ENCODE measurements at places on chromosomes 3 and 15.

GRCh38 chr15:58390655-58391054 lies 41.1 kb upstream of the LIPC start:
- no peak for DNase-seq

GRCh38 chr15:57041416-57041815 lies 123.0 kb downstream of the TCF12 start:
- DNase-seq, result no peak

DNA sequence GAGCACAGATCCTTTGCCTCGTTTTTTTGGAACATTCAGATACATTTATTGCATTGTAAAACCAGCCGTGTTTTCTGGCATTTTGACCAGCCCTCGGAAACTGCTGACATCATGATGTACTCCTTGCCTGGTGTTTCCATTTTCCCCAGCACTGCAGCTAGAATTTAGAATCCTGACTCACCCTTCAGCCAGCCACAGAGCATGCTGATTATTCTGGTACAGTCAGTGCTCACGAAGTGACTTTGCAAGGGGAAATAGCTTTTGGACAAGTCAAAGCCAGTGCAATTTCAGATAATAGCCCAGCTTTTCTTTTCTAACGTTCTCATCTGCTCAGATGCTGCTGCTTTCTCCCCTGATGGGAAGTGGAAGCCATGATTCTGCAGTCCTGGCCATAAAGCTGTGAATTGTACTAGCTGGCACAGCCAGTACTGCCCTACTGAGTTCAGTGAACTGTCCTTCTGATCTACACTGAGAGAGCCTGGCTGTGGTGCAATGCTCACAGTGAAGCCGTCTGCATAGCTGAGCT lies 12.1 kb upstream of the CNBP start:
- DNase-seq, result no peak

- peak; percentile 8 for DNase-seq
These were observed 221.8 kb downstream of the TPRG1 start for GRCh38 chr3:189393598-189393997.

GRCh38 chr3:63228087-63228486 lies 50.0 kb upstream of the SYNPR start:
- no peak for DNase-seq

GRCh38 chr15:33985287-33985686 lies 17.0 kb downstream of the CHRM5 start:
- no peak for DNase-seq

Measured in CD4-positive, alpha-beta T cell treated with Interleukin-2 at 100 ng/mL for 4 hours (primary cell).